M059J (cell line): ENCODE measurements at places on chromosomes 2 and 18.
A peak's percentile ranks its signal among the peaks of the same experiment; 100 is the strongest.

- no peak for DNase-seq
Measured at GRCh38 chr2:13581471-13581870, 864.7 kb downstream of the TRIB2 start.

DNA sequence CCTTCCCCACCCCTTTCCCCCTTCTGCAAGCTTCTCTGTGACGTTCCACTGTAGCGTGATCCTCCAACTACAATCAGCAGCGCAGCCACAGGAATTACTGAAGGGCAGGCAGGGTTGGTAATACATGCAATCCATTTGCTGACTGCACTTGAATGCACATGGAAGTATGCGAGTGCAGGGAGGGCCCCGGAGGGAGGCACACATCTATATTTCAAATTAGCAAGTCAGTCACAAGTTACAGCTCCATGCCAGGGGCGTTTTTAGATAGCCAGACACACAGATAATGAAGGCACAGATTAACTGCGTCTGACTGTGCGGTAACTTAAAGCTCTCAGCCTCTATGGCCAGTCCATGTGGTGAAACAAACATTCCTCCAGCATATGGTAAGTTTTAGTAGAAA lies 209.2 kb upstream of the GATA6 start:
- DNase-seq: no peak

- peak; percentile 15 for DNase-seq
Measured at GRCh38 chr2:29053670-29054400, 20.5 kb downstream of the PCARE start.

- no peak for DNase-seq
Measured at GRCh38 chr2:135255208-135255607, 203.1 kb downstream of the RAB3GAP1 start.

GRCh38 chr18:49690312-49690711 lies 123.0 kb downstream of the ACAA2 start:
- DNase-seq: peak; percentile 94
